ENCODE measurements at places on chromosomes 4 and X.

DNA sequence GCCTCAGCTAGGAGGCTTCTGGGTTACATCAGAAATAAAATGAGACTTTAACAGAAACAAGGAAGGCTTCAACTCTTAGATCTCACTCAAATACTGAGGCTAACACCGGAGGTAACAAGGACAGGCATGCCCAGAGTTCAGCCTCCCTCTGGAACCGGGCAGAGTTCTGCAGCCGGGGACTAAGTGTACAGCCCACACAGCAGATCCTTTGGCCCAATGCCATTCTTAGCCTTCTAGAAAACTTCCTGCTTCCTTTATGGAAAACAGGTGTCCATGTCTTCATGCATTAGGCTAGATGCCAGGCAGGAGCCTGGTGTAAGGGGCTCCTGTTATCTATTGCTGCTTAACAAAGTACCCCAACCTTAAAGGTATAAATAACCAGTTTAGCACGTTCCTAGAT, 369.7 kb downstream of the BCOR start:
- DNase-seq, result no peak

GRCh38 chr4:1323635-1324442, 23.2 kb upstream of the UVSSA start:
- DNase-seq, result no peak

GRCh38 chr4:94486372-94486801, 34.6 kb downstream of the PDLIM5 start:
- no peak for DNase-seq

DNA sequence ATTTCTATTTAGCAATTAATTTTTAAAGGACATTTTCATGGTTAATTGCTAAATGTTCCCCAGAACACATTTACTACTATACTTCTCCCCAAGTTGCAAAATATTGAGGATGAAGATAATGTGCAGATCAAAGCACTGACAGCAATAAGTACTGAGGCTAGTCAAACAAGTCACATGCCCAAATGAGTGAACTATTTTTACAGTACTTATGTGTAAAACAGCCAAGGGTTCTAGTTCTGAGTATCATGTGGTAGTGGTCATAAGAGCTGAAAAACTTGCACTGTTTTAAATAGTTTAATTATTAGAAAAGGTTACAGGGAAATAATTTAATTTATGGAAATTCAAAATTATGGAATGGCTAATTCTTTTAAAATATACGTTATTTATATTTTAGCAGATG, 3.8 kb downstream of the GALNTL6 start:
- no peak for DNase-seq

All from activated CD4-positive, alpha-beta T cell treated with anti-CD3 and anti-CD28 coated beads, Interleukin-2, amount 50 U/mL, for 16 hours (primary cell).